Endothelial cell of umbilical vein (primary cell): ENCODE measurements at places on chromosomes 16 and 17. TPM values are rescaled to one million over a fixed set of nuclear protein-coding genes. Genes with fewer than 3 reads are reported as not detected.

PDIA2 gene
- 0.99 TPM in 1 of 2 replicates, not detected in the other for total RNA-seq

KRT15 gene
- total RNA-seq, result 2.8 TPM in 2 replicates

SGCA gene
- not detected in 2 replicates for total RNA-seq

DNA sequence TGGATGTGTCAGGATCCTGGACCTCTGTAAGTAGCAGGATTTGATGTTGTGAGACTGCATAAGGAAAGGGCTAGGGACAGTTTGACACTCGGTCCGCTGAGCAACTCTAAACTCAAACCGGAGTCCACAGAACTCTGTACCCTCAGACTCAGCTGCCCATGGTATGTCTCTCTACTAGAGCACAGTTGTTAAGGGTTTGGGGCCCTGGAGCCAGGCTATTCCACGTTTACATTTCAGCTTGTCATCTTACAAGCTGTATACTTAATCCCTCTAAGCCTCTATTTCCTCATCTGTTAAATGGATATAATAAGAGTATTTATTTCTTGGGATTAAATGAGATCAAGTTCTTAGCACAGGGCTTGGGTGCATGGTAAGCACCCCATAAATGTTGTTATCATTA, 27.9 kb downstream of the HOXB1 start:
- peaks cover 6% of the 10 kb centered on the region for H3K4me1 ChIP-seq
- H3K27ac ChIP-seq, result no peak overlapping the region
- H3K4me3 ChIP-seq, result no peak overlapping the region
- no peak for DNase-seq
- no peaks in the 10 kb centered on the region for H3K36me3 ChIP-seq
